ENCODE measurements at places on chromosomes 5 and 9.
A peak's percentile ranks its signal among the peaks of the same experiment; 100 is the strongest.

- DNase-seq: no peak
Observed at GRCh38 chr9:135016037-135016640, 71.3 kb upstream of the OLFM1 start.

DNA sequence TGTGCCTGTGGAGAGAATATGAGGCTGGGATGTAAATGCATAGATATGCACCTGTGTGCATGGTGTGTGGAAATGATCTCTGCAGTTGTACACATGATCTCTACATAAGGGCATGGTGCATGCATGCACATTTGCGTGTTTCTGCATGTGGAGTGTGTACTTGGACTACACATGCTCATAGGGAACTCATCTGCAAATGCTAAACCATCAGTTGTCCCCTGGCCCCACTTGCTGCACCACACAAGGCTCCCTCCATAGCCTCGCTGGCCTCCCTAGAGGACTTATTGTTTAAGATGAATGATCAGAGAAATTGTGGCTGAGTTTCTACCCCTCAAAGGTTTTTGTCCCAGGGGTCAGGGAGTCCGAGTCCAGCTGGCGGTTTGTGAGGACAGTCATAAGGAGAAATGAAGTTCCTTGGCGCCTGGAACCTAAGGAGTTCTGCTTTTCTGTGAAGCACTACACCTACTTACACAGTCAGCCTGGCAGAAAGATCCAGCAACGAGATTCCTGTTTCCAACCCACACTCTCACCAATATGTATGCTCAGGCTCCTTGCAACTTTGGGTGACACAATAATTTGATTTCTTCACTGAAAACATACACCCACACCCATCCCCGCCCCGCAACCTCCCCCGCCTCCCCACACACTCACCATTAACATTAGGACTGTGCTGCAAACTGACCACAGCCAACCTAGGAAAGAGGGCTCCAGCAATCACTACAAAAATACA lies 79.9 kb upstream of the CPEB4 start:
- no peak for DNase-seq

- DNase-seq: no peak
Observed at GRCh38 chr5:25119650-25120049, 474.9 kb upstream of the CDH10 start.

GRCh38 chr5:126359884-126360283 lies 63.3 kb upstream of the GRAMD2B start:
- DNase-seq: no peak

DNA sequence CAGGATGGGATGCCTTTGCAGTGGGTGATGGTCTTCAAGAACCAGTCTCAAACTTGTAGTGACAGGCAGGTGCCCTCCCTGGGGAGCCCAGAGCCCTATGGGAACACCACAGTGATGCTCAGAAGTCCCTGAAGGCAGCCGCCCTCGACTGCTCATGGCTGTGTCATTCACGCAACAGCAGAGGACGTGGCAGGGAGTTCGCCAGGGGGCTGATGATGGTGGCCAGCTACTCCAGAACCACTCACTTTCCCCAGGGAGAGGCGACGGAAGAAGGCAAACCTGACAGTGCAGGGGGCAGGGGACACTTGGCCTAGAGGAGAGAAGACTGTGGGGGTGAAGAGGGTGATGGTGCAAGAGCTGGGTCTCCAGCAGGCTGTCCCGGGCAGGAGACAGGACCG lies 4.0 kb downstream of the IL13 start:
- peak; percentile 61 for DNase-seq

GRCh38 chr5:142287096-142287972 lies 37.5 kb downstream of the SPRY4 start:
- no peak for DNase-seq

DNA sequence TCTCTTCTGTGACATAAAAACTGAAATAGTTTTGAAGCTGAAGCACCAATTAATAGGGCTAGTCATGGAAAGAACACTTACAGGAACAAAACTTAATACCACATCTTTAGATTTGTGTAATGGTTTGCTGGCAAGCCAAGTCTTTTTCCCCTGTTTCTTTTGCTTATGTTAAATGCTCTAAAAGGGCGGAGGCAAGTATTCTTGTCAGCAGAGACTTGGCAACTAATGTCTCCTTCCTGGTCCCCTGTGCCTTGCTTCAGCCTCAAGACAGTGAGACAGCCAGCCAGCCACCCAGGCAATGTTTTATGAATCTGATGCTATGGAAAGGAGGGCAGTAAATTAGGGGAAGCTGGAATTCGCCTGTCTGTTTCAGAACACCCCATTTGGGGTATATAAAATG lies 45.7 kb downstream of the PRRC1 start:
- no peak for DNase-seq

DNA sequence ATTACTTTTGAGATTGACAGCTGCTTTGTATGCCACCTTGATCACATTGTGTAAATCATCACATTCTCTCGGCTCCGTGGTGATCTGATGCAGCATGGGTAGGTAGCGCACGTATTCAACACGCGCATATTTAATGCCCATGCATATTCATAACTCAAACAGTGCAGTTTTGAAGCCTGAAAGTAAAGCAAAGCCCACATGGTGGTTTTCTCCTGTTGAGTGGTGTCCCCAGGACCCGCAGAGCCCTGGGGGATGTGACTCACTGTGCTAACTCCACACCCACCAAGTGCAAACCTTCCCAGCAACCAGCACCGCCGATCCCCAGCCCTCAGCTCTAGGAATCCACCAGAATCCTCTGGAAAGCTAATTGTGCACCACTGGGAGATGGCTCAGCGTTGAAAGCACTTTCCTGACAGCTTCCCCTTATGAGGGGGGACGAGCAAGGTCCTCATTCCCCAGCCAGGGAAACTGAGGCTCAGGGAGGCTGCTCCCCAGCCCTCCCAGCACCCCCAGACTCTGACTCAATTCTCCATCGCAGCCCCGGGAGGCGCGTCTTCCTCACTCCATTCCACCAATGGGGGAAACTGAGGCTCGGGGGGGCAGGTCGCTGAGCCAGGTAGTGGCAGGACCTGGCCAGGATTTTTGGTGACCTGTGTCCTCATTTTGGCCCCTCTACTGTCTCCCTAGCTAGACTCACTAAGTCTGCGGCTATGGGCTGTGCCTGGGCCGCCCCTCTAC lies 46.4 kb downstream of the SARDH start:
- no peak for DNase-seq

DNA sequence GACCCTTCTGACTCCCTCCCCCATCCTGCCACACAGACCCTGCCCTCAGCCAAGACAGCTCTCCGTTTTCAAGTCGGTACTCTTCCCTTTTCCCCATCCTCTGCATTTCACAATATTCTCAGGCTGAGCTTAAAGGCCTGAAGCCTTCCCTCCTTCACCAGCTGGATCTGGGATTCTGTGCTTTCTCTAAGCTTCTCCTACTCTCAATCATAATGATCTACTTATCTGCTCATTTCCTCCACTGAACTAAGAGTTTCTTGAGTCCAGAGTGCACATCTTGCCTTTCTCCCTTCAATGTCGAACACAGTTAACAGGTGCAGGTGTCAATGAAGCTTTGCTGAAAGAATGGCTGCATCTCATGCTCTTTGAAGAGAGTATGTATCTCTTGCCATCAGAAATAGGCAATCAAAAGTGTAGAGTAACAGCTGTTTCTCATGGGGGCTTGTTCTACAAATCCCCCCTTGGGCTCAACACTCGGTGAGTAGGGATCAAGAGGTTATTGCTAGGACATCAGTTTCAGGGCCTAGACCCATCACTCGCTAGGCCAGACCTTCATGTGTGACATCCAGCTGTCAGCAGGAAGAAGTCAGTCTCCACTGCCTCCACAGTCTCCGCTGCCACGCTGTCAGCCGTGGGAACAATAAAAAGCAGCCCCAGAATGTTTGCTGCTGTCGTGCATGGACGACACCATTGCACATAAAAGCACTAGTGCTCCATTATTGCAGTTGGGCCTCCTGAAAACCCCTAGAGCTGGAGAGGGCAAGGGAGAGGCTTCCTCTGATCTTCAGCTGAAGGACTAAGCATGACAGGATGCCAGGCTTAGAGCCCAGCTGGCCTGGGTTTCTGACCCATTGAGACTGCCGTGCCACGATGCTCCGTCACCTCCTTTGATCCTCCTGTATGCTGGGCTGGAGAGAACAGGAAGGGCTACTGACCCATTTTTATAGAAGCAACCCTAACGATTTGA lies 23.7 kb downstream of the TRAF1 start:
- DNase-seq: no peak

DNA sequence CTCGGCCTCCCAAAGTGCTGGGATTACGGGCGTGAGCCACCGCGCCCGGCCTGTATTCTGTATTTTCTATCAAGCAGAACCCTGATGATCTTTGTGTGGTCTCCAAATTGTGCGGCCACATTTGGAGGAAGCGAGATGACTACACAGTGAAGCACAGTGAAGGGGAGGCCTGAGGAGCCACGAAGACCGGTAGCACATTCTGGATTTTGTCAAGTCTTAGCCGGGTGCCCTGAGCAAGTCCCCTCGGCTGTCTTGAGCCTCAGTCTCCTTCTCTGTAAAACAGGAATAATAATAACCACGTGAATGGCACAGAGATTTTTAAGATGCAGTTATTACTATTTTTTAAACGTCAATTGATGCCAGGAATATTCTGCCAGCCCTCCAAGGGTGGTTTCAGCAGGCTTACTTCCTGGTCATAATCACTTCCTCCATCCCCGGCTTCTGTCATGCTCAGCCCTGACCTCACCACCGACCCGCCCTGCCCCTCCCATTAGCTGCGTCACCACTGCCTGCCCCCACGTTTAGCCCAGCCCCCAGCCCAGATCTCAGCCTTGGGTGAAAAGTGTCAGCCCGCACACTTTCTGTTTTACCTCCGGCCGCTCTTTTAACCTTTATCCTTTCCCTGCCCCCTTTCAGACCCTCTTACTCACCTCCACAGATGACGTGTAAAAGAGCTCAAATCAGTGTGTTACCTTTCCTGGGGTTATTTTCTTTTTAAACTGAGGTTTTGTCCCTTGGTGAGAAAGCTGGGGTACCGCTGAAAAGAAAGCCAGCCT lies 27.0 kb upstream of the ERGIC1 start:
- DNase-seq: peak; percentile 91

- DNase-seq: peak; percentile 26
Observed at GRCh38 chr5:56817263-56818014, 2.1 kb downstream of the MAP3K1 start.

GRCh38 chr5:172451771-172452197 lies 2.5 kb downstream of the SH3PXD2B start:
- DNase-seq: no peak

- no peak for DNase-seq
Observed at GRCh38 chr9:38523121-38523520, 97.3 kb downstream of the ANKRD18A start.

DNA sequence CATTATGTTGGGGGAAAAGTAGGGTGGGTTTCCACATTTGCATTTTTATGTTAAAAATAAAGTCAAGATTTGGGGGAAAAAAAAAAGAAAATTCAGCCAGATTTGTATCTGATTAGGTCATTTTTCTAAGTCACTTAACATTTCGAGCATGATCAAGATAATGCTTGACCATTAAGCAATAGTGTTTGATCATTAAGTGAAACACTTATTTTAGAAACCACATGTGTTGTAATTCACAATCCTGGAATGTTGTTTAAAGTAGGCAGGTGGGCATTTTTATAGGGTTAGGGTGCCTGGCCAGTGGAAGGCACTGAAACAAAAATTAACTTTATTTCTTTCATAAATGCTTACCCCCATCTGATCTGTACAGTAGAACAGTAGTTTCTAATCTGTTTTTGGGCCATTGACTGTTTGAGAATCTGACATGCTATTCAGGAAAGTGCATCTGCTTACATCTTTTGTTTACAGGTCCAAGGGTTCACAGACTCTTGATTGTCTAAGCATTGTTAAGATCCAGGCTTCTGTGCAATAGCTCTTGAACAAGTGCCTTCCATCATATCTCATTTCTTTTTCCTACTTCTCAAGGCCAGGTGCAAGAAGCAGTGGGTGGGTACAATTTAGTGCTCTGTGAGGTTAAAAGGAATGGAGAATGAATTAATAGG lies 9.1 kb downstream of the ZCCHC9 start:
- no peak for DNase-seq

DNA sequence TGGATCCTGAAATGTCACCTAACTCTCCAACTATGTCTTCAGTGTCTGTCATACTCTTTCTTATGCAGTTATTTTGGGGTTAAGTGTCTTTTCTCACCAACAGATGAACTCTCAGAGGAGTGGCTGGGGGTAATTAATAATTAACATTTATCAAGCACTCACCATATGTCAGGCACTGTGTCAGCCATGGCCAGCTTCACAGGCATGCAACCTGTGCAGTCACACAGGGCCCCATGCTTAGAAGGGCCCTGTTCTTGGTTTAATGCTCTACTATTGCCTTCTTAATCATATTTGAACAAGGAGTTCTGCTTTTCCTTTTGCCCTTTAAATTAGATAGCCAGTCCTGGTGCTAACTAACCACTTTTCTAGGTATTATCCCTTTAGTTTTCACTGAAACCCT lies 3.4 kb upstream of the GRPEL2 start:
- DNase-seq: no peak

- DNase-seq: no peak
Observed at GRCh38 chr9:20610591-20610990, 11.7 kb downstream of the MLLT3 start.

GRCh38 chr5:42894057-42894456 lies 82.4 kb upstream of the SELENOP start:
- DNase-seq: no peak

DNA sequence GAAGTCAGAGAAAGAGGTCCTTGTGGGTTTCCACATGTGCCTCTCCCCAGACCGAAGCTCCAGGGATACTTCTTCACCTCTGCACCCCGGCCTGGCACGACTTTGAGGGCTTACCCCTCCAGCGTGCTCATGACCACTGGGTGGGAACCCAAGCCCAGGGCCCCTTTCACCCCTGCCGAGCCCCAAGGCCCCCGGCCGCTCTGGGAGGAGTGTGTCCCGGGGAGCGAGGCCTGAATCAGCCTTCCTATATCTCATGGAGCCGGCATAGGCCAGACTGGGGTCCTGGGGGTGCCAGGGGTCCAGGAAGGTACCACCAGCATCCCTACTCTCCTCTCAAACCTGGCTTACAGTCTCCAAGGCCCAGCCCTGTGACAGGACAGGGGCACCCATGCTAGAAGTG lies 17.1 kb downstream of the TERT start:
- no peak for DNase-seq

GRCh38 chr5:116838011-116838536 lies 263.5 kb upstream of the SEMA6A start:
- DNase-seq: no peak

GRCh38 chr5:75330404-75330803 lies 6.6 kb upstream of the HMGCR start:
- DNase-seq: no peak

- DNase-seq: no peak
Observed at GRCh38 chr5:45411971-45412612, 284.1 kb downstream of the HCN1 start.

DNA sequence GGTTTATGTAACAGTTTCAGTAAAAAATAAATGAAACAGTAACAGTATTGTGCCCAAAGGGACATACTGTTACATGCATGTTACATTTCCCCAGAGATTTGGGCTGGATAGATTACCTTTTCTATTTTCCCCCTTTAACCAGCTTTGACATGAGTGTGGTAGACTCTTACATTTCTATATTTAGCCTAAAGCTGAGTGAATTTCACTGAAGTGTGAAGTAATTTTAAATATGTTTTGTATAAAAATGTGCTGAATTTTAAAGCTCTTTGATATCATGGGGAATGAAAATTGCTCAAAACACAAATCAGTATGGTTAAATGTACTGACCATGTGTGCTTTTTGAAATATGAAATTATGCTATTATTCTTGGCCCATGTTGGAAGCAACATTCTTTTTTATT lies 122.3 kb upstream of the CDH10 start:
- DNase-seq: no peak

GRCh38 chr9:136119061-136119882 lies 597 bp upstream of the TMEM250 start:
- DNase-seq: no peak

Measured in GM06990 (cell line).